Type B pancreatic cell (in vitro differentiated cells): ENCODE measurements at places on chromosomes 16 and 17.

GRCh38 chr17:4479340-4479981 lies 19.2 kb upstream of the SPNS2 start:
- no peak for DNase-seq

GRCh38 chr17:64503341-64503740 lies 2.7 kb downstream of the DDX5 start:
- DNase-seq = no peak

GRCh38 chr16:1492082-1492922 lies 858 bp upstream of the TELO2 start:
- no peak for DNase-seq

- no peak for DNase-seq
These were observed 22.2 kb upstream of the CYLD start for GRCh38 chr16:50719401-50720337.

DNA sequence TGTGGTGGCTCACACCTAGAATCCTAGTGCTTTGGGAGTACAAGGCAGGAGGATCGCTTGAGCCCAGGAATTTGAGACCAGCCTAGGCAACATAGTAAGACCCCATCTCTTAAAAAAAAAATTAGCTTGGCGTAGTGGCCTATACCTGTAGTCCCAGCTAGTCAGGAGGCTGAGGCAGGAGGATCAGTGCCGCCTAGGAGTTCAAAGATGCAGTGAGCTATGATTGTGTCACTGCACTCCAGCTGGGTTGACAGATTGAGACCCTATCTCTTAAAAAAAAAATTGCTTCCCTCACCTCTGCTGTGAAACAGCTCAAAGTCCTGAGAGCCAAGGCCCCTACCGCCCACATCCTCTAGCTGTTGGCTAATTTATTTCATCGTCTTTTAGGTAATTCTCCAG lies 10.2 kb downstream of the NDE1 start:
- no peak for DNase-seq

GRCh38 chr16:29141586-29142324 lies 156.9 kb downstream of the LAT start:
- DNase-seq = no peak

DNA sequence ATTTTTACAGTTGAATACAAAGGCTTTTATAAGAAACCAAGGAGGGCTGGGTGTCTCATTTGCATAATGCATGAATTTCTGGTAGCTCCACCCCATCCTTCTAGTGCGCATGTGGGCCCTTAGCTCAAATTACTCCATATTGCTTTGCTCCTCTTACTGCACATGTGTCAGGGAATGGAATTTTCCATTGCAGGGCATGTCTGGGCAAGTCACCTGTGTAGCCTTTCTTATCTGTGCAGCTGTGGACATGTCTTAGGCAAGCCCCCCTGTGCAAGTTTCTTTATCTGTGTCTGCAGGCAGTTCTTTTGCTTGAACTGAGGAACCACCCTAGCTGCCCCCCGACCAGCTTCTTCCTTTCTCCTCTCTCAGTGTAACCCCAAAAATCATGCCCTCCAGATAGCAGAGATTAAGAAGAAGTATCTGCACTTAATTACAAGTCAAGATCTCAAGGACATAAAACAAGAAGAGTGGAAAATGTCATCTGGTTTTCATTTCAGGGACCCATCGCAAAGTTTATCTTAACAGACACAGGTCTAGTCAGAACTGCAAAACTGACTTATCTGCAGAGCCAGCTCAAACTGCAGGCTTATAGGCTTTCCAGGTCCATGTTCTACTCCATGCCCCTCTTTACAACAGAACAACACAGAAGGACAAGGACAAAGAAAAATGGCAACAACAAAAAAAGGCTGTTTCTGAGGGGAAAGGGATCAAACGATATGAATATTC lies 137.9 kb upstream of the HS3ST4 start:
- no peak for DNase-seq

- no peak for DNase-seq
These were observed 35.3 kb downstream of the FA2H start for GRCh38 chr16:74739275-74739674.

- no peak for DNase-seq
These were observed 120.6 kb upstream of the RPL38 start for GRCh38 chr17:74082886-74083285.

DNA sequence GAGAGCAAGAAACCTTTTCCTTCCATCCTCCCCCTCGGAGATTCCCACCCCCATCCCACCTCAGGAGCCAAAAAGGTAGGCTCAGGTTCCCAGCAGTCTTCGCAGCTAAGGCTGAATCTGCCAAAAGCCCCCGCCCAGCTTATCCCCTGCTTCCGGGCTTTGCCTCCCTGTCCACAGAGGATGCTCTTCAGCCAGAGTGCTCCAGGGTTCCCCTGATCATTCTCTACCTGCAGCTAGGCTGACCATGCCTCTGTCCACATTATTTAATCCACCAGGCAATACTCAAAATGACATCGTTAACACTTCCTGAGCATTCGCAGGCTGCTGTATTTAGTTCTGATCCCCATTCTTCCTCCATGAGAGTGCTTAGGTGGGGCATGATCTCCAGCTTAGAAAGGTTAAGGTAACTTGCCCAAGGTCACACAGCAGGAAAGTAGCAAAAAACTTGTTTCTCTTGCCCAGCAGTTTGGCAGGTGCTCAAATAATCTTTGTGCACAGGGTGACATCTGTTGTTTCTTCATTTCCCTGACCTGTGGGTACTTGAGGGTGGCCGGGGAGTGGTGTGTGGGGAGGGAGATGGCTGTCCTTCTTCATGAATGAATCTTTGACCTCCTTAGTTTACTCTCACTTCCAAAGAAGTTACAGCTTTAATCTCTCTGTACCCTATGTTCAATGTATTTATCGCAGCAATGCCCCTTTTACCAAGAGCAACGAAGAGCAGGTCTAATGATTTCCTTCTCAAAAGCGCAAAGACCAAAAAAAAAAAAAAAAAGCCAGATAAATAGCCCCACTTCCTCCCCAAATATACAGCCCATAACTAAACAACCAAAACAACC lies 848 bp upstream of the TBKBP1 start:
- DNase-seq = no peak

GRCh38 chr16:9820476-9821246 lies 361.6 kb downstream of the GRIN2A start:
- no peak for DNase-seq

DNA sequence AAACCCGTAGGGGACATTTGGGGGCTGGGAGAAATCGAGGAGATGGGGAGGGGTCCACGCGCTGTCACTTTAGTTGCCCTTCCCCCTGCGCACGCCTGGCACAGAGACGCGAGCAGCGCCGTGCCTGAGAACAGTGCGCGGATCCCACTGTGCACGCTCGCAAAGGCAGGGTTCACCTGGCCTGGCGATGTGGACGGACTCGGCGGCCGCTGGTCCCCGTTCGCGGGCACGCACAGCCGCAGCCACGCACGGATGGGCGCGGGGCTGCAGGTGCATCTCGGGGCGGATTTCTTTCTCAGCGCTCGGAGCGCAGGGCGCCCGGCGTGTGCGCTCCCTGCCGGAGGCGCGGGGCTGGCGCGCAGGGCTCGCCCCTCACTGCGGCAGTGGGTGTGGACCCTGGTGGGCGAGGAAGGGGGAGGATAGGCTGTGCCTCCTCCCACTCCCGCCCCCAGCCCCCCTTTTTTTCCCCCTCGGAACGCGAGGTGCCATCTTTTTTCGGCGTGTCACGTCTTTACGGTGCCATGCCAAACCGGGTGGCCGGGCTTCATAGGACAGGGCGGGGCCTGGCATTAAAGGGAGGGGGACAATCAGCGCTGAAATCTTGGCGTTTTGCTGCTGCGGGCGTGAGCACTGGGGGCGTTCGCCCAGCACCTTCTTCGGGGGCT lies 1.1 kb downstream of the MAPT start:
- DNase-seq = no peak

GRCh38 chr16:19718624-19718965 lies 524 bp downstream of the IQCK start:
- DNase-seq = no peak

DNA sequence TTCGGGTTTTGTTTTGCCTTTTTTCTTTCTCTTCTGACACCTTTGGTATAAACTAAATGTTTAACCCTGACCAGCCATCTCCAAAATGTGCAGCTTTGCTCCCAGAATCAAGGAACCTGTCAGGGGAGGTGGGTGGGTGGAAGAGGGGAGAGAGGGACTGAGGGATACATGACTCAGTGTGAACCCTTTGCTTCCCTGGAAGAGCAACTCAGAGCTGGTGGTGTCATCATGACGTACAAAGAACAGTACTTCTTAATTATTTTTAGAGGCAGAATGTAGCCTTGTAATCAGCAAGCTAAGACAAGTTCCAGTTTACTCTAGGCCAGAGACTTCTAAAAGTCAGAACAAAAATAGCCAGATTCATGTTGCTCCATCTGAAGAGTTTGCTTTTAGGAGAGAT lies 119.6 kb upstream of the HAS3 start:
- DNase-seq = no peak

- no peak for DNase-seq
These were observed 22.8 kb downstream of the FAM117A start for GRCh38 chr17:49741009-49741691.

DNA sequence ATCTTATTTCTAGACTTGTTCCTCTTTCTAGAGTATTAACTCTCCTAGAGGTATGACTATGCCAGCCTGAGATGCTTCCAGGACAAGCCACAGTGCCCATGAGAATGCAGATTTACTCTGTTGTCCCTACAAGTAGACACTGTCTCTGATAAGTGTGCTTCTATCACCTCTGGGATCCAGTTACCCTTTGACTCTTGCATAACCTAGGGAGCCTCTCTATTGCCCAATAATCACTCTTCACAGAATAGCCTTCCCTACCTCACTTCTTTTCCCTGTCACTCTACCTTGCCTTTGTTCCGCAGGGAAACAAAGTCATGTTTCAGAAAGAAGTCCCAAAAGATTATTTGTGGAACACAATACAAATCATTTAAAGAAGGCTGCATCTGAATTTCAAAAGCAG lies 1.6 kb upstream of the KRT34 start:
- no peak for DNase-seq

GRCh38 chr16:87696726-87697125 lies 69.1 kb downstream of the KLHDC4 start:
- no peak for DNase-seq

GRCh38 chr16:86791287-86792035 lies 213.1 kb downstream of the FOXL1 start:
- no peak for DNase-seq

- DNase-seq = no peak
These were observed 1.2 kb downstream of the WNT3 start for GRCh38 chr17:46817151-46817900.

DNA sequence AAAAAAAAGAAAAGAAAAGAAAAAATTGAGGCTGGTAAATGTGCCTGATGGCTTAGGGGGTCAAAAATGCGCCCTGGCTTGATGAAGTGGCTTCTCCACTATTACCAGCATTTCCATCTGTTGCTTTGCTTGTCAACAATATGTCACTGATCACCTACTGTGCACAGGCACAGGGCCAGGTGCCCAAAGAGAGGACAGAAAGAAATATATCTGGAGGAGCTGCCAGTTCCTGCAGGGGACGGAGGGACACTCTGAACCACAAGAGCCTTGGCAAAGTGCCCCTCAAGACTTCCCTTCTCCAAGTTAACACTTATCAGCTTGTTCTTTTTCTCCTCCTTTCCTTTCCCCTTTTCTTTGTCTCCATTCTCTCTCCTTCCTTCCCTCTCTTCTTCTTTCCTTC lies 34.7 kb downstream of the GINS3 start:
- no peak for DNase-seq

DNA sequence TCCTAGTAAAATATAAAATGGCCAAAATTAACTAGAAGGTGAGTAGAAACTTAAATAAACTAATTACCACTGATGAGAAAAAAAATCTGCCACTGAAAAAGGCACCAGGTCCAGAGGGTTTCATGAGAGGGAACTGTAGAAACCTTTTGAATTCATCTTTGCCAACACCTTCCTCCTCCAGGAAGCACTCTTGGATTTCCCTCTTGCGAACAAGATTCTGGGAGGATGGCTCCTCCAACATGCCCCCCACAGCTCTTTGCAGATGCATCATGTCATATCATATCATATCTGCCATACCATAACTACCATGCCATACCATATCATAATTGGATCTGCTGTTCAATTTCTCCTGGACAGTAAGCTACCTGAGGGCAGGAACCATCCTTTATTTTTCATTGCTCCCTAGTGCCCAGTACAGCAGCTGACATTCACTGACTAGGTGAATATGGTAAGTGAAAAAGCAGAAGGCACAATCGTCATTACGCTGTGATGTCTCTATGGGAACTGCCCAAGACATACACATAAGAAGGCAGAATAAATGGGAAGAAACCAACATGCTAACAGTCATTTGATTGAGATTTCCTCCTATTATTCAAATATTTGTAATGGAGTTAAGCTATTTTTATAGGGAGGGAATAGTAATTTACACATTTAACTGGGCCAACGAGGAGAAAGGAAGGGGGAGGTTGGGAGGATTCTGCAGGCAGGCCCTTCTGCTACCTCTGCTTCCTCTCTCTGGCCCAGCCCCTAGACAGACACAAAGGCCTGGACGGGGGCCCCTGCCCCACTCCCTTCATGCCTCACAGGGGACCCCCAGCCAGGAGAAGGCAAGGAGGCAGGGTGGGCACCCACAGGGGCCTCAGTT lies 110.1 kb upstream of the SMURF2 start:
- DNase-seq = no peak

GRCh38 chr17:79812353-79813258 lies 15.7 kb upstream of the CBX8 start:
- DNase-seq = no peak

- DNase-seq = no peak
These were observed 38.0 kb downstream of the ARHGAP17 start for GRCh38 chr16:24976971-24977677.

- no peak for DNase-seq
These were observed at the start of gene MT1H for GRCh38 chr16:56669005-56669839. Gene MT1H, plus strand, starts transcription at chr16:56669814. Its CDS starts 71 bp downstream, at chr16:56669885.

DNA sequence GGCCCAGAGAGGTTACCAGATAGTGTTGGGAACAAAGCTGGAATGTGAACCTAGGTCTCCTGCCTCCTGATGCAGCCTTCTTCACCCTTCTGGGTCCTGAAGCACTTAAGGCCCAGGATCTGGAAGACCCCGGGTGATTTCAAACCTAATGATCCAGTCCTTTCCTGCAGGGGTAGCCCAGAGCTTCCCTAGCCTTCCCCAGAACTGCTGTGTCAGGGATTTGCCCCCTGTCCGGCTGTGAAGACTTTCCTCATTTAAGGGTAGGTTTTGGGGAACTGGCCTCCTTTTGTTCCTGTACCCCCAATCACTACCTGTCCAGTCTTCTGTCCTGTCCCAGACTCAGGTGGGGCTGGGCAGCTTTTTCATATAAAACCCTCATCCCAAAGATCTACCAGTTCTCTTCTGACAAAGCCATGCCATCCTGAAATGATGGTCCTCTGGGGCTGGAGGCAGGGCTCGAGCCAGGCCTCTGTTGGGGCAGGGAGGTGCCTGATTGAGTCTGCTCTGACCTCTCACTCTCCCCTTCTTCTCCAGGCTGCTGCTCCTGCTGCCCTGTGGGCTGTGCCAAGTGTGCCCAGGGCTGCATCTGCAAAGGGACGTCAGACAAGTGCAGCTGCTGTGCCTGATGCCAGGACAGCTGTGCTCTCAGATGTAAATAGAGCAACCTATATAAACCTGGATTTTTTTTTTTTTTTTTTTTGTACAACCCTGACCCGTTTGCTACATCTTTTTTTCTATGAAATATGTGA lies 1.3 kb downstream of the MT1X start:
- DNase-seq = no peak
